Heart right ventricle (tissue), 16 donors: ENCODE measurements at places on chromosomes 16 and 17. TPM values are rescaled to one million over a fixed set of nuclear protein-coding genes. Genes with fewer than 3 reads are reported as not detected.

DNA sequence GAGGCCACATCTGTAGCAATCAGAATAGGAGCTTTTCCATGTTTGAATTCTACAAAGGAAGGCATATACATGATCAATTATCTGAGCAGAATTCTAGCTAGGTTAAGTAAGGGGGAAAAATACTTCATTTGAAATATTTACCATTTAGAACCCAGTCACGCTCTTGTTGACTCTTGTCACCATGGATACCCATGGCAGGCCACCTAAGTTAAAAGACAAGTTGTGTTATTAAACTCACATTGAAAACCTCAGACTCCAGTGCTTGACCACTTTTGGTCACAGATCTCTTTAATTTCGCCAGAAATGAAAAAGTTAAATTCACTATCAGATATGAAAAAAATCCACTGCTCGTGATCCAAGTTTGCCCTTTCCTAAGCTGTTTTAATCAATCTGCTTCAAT lies 4.1 kb downstream of the DDX5 start:
- no peak for DNase-seq

DNA sequence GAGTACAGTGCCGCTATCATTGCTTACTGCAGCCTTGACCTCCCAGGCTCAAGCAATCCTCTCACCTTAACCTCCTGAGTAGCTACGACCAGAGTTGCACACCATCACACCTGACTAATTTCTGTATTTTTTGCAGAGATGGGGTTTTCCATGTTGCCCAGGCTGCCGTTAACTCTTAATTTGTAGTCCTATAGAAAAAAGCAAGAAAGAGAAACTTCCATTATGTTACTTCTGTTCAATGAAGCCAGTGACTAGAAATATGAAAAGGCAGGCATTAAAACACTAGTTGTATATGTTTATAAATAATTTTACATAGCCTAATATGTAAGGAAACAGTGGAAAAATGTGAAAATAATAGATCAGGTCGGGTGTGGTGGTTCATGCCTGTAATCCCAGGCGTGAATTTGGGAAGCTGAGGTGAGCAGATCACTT lies 9.7 kb downstream of the RAD51C start:
- DNase-seq = no peak

Gene DNAI2
- not detected for total RNA-seq

- DNase-seq = peak; percentile 59
These were observed 307 bp downstream of the CDYL2 start for GRCh38 chr16:80804056-80804525.

DNA sequence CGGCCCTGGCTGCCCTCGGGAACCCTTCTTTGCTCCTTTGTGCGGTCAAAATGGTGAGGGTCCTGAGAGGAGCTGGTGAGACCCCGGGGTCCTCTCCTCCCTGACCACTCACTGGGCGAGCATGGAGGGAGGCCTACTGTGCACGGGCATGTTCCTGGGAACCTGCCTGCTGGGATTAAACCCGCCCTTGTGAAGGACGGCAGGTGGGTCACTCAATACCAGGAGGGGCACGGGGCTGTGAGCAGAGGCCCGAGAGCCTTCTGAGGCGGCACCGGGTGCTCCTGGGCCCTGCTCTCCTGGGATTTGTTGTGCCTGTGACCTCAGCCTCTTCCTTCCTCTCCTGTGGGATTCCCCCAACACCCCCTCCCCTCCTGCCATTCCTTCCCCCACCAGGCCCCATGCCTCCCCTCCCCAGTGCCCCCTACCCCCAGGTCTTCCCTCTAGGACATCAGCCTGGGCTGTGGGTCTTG lies 19.7 kb downstream of the METRNL start:
- DNase-seq = no peak

DNA sequence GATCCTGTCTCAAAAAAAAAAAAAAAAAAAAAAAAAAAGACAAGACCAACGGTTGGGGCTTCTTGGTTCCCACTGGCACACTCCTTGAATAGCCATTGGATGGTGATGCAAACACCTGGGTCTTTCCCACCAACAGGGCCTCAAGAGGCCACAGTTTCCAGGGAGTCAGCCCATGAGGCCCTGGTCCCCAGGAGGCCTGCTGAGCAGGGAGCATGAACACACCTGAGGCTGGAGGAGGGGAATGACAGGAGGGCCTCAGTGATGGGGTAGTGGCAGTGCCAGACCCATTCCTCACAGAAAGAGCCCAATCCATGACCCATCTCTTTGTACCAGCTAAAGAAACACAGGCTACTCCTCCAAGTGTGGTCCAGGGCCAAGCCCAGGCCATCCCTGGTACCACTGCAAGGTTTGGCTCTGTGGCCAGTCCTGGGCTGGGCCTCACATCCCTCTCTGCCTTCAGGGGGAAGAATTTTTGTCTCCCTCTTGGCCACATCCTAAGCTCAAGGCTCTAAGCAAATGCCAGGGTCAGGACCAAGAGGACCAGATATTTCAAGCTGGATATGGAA lies 13.9 kb downstream of the ARL2BP start:
- DNase-seq = no peak

DNA sequence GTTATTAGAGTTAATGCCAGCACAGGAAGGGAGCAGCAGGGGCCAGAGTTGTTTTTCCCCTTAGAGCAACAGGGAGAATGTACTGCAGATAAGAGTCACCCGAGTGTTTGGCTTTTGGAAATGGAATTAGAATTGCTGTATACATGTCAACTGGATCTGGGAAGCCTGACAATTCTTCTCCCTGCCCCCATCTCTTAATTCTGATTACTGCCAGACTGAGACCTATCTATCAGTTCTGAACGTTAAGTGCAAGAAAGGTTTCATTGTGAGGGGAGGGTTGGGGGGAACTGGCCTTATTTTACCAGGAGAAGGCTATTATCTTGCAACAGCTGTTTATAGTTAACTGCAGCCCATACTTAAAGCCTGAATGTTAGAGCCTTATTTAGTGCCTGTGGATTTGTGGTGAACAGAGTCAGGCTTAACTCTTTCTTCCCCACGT lies 424.5 kb upstream of the CDH11 start:
- no peak for DNase-seq

Gene SPATA32
- total RNA-seq = not detected

Gene NAA60
- 36.4 TPM for total RNA-seq

DNA sequence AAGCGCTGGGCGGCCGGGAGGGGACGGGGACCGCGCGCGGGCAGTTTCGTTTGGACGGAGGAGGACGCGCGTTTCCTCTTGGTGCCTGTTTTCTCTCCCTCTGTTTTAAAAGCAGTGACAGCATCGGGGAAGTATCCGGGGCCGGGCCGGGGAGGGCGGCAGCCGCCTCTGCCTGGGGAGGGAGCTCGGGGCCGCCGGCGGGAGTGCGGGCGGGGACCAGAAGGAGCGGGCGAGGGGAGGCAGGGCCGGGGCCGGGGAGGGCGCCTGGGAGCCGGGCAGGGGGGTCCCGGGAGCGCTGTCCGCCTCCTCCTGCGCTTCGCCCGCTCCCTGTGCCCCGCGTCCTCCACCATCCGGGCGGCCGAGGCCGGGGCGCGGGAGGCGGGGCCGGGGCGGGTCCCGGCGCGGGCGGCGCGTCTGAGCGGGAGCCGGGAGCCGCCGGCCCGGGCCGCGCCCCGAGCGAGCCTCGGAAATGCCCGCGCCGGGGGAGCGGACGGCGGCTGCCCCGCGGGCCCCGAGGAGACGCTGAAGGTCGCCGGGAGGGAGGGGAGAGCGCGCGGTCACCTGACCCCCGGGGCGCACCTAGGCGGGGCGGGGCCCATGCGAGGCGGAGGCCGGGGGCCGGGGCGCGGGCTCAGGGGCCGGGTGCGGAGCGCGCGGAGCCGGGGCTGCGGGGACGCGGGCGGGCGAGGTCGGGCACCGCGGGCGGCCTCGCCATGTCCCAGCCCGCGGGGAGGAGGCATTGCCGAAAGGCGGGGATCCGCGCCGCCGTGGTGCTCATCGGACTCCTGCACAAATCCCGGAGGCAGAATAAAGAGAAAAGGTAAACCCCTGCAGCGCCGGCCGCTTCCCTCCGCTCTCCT lies 57.3 kb downstream of the RAP1GAP2 start:
- DNase-seq = peak; percentile 64

GRCh38 chr17:16887523-16888095 lies 84.3 kb downstream of the TNFRSF13B start:
- no peak for DNase-seq

DNA sequence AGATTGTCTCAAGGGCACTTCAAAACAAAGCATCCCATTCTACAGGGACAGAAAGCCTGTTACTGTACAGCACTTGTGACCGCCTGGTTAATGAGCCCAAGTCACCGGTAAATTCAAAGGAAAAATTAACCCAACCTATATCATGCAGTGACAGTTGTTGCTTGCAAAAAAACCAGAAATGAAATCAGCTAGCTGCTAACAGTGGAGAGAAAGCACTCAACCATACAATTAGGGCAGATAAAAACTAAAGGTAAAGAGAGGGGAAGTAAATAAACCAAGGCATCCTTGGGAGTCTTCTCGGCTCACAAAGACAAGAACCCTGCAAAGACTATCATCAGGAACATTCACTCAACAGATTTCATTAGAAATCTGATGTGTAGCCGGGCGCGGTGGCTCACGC lies 5.9 kb downstream of the RETREG3 start:
- no peak for DNase-seq

Gene CCDC144A
- 3.4 TPM for total RNA-seq

- DNase-seq = no peak
These were observed 17.0 kb upstream of the CDH15 start for GRCh38 chr16:89154390-89155183.

- no peak for DNase-seq
These were observed 16.9 kb downstream of the DHRS7B start for GRCh38 chr17:21143695-21144094.
